ENCODE measurements at places on chromosomes 11 and 22. TPM values are rescaled to one million over a fixed set of nuclear protein-coding genes. Genes with fewer than 3 reads are reported as not detected.

OR51B4 gene
- not detected for total RNA-seq

GDPD4 gene
- total RNA-seq, result not detected

PGA5 gene
- total RNA-seq, result not detected

RAG1 gene
- 0.42 TPM for total RNA-seq

FAM181B gene
- total RNA-seq, result not detected

RCE1 gene
- 25.5 TPM for total RNA-seq

FIBIN gene
- total RNA-seq, result not detected

HBG2 gene
- not detected for total RNA-seq

KRTAP5-2 gene
- total RNA-seq, result not detected

DDI1 gene
- not detected for total RNA-seq

ZNRF3 gene
- 0.64 TPM for total RNA-seq

CD248 gene
- 0.32 TPM for total RNA-seq

PGR gene
- total RNA-seq, result not detected

RTN3 gene
- 61.0 TPM for total RNA-seq

SHISA8 gene
- total RNA-seq, result 0.90 TPM

INS gene
- total RNA-seq, result not detected

LMNTD2 gene
- total RNA-seq, result 1.7 TPM

GGTLC2 gene
- total RNA-seq, result not detected

FSHB gene
- not detected for total RNA-seq

MPZL3 gene
- 23.9 TPM for total RNA-seq

SPDYC gene
- not detected for total RNA-seq

SAA4 gene
- total RNA-seq, result not detected

PAK1 gene
- 57.1 TPM for total RNA-seq

POGLUT3 gene
- 15.1 TPM for total RNA-seq

HTR3B gene
- not detected for total RNA-seq

KLHDC7B gene
- total RNA-seq, result 12.6 TPM

MS4A15 gene
- not detected for total RNA-seq

ARSA gene
- 67.0 TPM for total RNA-seq

TSGA10IP gene
- total RNA-seq, result not detected

OR2AG2 gene
- 0.41 TPM for total RNA-seq

DDX25 gene
- not detected for total RNA-seq

DNAJB13 gene
- total RNA-seq, result not detected

SUSD2 gene
- 1.6 TPM for total RNA-seq

KCNK7 gene
- 1.9 TPM for total RNA-seq

PTPN5 gene
- total RNA-seq, result not detected

DEAF1 gene
- total RNA-seq, result 46.7 TPM

CDC42EP1 gene
- 1.9 TPM for total RNA-seq

ACR gene
- total RNA-seq, result not detected

KLHL35 gene
- total RNA-seq, result 0.85 TPM

APOBEC3F gene
- total RNA-seq, result 39.6 TPM

Data from T-helper 1 cell treated with Interleukin-12 subunit alpha and Interleukin-12 subunit beta and Interleukin-4 antibody, amounts not matched to agents 30 ng/mL and 1 ng/mL, for 36 hours (primary cell).